Omental fat pad (tissue), 4 donors: ENCODE measurements at places on chromosomes 3 and 15. TPM values are rescaled to one million over a fixed set of nuclear protein-coding genes. Genes with fewer than 3 reads are reported as not detected.

The MUC4 gene
- total RNA-seq: not detected

The CCDC13 gene
- 1.1 TPM for total RNA-seq

The ROPN1 gene
- not detected for total RNA-seq

The ACOX2 gene
- total RNA-seq: 26.8 TPM

The DNAJC13 gene
- total RNA-seq: 50.6 TPM

The PSTPIP1 gene
- 11.9 TPM for total RNA-seq

The CNTN4 gene
- total RNA-seq: 6.2 TPM

The MYD88 gene
- 78.0 TPM for total RNA-seq

The SMCO1 gene
- total RNA-seq: not detected

The PRICKLE2 gene
- total RNA-seq: 74.6 TPM

The TCAIM gene
- total RNA-seq: 28.7 TPM

The POTEB gene
- not detected for total RNA-seq

The CDCP1 gene
- total RNA-seq: 0.16 TPM

The GPR27 gene
- 0.84 TPM for total RNA-seq

The SCN11A gene
- 0.63 TPM for total RNA-seq

The KLHL6 gene
- total RNA-seq: 9.1 TPM

The FAM162A gene
- 34.6 TPM for total RNA-seq

The TM6SF1 gene
- 32.0 TPM for total RNA-seq

The NOX5 gene
- total RNA-seq: 0.28 TPM

The NPAP1 gene
- total RNA-seq: not detected

The ZSCAN29 gene
- total RNA-seq: 17.5 TPM

The SPRED1 gene
- total RNA-seq: 22.0 TPM

The CTXN2 gene
- not detected for total RNA-seq

The C3orf49 gene
- not detected for total RNA-seq

The CELSR3 gene
- 2.2 TPM for total RNA-seq

The TOP2B gene
- total RNA-seq: 98.0 TPM

The SQOR gene
- 90.3 TPM for total RNA-seq

The AADACL2 gene
- not detected for total RNA-seq

The CNBP gene
- total RNA-seq: 392 TPM

The OIP5 gene
- total RNA-seq: not detected

The TRIM42 gene
- total RNA-seq: not detected

The CHAC1 gene
- total RNA-seq: 20.8 TPM

The UROC1 gene
- not detected for total RNA-seq

The TGM4 gene
- not detected for total RNA-seq

The TMEM207 gene
- not detected for total RNA-seq

The CCDC54 gene
- not detected for total RNA-seq

The PLA2G4D gene
- not detected for total RNA-seq

The RETNLB gene
- total RNA-seq: not detected

The C3orf52 gene
- total RNA-seq: 13.1 TPM
